Right atrium auricular region (tissue), 2 donors: ENCODE measurements at places on chromosomes 4 and X. TPM values are rescaled to one million over a fixed set of nuclear protein-coding genes. Genes with fewer than 3 reads are reported as not detected.

EDA gene
- 14.9 TPM for total RNA-seq

MAGED4 gene
- 0.63 TPM for total RNA-seq

DIPK2B gene
- 14.4 TPM for total RNA-seq

SHROOM3 gene
- 30.6 TPM for total RNA-seq
